ENCODE measurements at places on chromosomes 7 and 10. TPM values are rescaled to one million over a fixed set of nuclear protein-coding genes. Genes with fewer than 3 reads are reported as not detected.

PRKAG2 gene
- 7.5 TPM for total RNA-seq

LRIT1 gene
- total RNA-seq, result not detected

PON3 gene
- 0.39 TPM for total RNA-seq

MACROH2A2 gene
- total RNA-seq, result 11.1 TPM

SPDYE3 gene
- total RNA-seq, result not detected

GRID2IP gene
- not detected for total RNA-seq

Data from cardiac ventricle fibroblast (primary cell).